NCI-H146 (cell line): ENCODE measurements at places on chromosomes 12 and 14.

- DNase-seq, result no peak
Measured at GRCh38 chr12:6306599-6307220, 3.8 kb upstream of the PLEKHG6 start.

DNA sequence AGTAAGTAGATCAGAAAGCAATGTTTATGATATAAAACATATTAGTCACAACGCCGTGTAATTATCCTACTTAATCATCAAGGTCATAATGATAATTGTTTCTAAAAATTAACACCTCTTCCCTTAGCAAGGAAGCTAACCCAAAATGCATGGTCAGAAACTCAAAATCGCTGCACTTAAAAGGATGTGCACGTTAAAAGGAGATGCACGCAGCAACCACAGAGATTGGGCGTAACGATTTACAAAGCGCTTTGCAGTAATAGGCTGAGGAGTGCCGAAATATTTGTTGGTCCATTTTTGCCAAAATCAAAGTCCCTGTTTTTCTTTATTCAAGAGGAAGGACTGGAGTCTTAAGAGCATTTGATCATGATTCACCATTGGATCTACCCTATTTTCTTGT, 1077.2 kb downstream of the VRK1 start:
- DNase-seq, result no peak

DNA sequence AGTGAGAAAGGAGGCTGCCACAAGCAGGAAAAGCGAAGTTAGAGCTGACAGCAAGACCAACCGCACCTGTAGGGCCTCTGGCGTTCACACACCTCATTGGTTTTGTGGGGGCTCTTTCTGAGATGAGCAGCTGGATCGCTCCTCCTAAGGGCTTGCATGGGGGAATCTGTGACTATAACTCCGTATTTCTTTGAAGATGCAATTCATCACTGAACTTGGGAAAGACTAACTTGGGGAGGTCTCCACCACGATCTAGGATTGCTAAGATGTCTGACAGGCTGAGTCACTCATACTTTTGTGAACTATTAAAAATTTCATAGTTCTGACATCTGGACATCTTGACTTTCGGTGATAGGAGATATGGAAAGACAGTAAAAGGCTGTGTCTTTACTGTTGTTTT, 173.6 kb downstream of the ETV6 start:
- no peak for DNase-seq

DNA sequence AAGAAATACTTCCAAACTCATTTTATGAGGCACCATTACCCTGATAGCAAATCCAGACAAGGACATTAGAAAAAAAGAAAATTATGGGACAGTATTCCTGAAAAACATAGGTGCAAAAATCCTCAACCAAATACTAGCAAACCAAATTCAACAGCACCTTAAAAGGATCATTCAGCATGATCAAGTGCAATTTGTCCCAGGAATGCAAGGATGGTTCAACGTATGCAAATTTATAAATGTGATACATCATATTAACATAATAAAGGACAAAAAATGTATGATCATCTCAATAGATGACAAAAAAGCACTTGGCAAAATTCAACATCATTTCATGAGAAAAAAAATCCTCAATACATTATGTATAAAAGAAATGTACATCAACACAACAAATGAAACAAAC, 162.9 kb downstream of the DUSP6 start:
- DNase-seq, result no peak

- no peak for DNase-seq
Measured at GRCh38 chr12:57368349-57369095, 62.3 kb downstream of the R3HDM2 start.
